Activated T-cell treated with anti-CD3 and anti-CD28 coated beads, Interleukin-2, amount 50 U/mL, for 1 hour (primary cell): ENCODE measurements at places on chromosomes 13 and 19.

GRCh38 chr19:21197590-21198295, 55.9 kb downstream of the ZNF431 start:
- no peak for DNase-seq

DNA sequence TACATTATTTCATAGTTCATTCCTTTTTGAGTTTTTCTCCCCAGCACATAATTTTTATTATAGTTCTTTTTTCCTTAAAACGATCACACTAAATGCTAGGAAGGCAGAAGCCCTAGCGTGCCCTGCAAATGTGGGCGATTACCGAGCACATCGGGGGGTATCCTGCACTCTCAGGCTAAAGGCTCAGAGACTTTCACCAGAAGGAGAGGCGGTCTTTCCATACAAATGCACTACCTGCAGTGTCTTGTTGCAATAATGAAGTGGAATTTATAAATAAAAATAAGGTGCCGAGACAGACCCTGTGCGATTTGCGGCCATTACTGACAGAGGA, 29.3 kb upstream of the SPACA7 start:
- DNase-seq = no peak

- DNase-seq = no peak
Observed at GRCh38 chr13:111058796-111059506, 56.2 kb upstream of the ARHGEF7 start.

- no peak for DNase-seq
Observed at GRCh38 chr13:86409466-86410241, 610.4 kb upstream of the SLITRK6 start.

GRCh38 chr13:113224486-113224885, 15.1 kb downstream of the CUL4A start:
- DNase-seq = no peak

GRCh38 chr19:18594824-18595373, 6.3 kb downstream of the REX1BD start:
- no peak for DNase-seq

GRCh38 chr13:31046711-31047279, 114.3 kb downstream of the TEX26 start:
- no peak for DNase-seq

- no peak for DNase-seq
Observed at GRCh38 chr19:39645800-39646411, 9.8 kb upstream of the LGALS16 start.

DNA sequence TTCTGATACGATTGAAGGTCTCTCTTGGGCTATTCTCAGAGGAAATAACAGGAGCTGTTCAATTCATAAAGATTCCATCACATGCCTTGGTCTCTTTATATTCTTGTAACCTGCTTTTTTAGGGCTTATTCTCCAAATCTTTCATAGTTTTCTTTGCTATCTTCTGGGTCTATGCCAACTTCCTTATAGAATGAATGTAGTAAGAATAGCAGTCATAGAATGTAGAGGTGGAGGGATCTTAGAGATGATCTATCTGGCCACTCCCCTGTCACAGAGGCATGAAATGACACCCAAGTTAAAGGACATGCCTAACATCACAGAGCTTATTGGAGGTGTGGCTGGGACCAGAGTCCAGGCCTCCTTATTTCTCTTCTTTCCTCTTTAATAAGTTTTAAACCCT, 13.2 kb downstream of the LCP1 start:
- DNase-seq = no peak

DNA sequence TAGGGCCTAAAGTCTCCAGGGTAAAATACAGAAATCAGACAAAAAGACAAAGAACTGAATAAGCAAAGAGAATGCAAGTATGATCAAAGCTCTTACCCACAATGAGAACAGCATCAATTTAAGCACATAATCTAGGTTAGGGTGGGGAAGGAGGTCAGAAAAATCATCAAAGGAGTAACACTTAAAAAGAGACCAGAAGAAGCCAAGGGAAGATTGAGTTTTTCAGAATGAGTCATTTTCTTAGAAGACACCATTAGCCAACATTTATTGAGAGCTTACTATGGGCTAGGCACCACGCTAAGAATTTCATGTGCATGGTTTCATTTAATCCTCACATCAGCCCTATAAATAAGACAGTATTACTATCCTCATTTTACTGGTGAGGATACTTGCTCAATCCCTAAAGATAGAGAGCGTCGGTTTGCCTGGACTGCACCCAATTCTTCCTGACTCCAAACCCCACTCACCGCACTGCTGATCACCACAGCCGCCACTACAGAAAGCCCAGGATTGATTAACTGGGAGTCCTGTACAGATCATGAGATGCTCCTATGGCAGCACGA, 1.7 kb upstream of the SHISA2 start:
- no peak for DNase-seq

DNA sequence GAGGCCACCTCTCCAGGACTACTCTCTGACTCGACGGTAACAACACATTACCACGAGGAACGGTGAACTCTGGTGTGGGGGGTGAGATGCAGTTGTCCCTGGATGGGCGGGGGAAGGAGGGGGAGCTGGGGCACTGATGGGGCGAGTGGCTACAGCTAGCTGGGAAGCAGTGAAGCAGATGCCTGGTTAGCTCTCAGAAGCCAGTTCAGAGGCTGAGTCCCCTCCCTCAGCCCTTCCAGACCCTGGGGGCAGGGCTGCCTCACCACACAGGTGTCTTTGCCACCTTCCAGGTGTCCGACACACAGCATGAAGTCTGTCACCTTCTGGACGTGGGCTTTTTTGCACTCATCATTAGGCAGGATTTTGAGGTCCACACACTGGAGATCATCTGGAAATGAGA, 4.0 kb downstream of the KLK1 start:
- no peak for DNase-seq
